ENCODE measurements at places on chromosomes 7 and 10.
A peak's percentile ranks its signal among the peaks of the same experiment; 100 is the strongest.

- DNase-seq: no peak
These were observed 160.9 kb upstream of the NPY start for GRCh38 chr7:24123076-24123475.

DNA sequence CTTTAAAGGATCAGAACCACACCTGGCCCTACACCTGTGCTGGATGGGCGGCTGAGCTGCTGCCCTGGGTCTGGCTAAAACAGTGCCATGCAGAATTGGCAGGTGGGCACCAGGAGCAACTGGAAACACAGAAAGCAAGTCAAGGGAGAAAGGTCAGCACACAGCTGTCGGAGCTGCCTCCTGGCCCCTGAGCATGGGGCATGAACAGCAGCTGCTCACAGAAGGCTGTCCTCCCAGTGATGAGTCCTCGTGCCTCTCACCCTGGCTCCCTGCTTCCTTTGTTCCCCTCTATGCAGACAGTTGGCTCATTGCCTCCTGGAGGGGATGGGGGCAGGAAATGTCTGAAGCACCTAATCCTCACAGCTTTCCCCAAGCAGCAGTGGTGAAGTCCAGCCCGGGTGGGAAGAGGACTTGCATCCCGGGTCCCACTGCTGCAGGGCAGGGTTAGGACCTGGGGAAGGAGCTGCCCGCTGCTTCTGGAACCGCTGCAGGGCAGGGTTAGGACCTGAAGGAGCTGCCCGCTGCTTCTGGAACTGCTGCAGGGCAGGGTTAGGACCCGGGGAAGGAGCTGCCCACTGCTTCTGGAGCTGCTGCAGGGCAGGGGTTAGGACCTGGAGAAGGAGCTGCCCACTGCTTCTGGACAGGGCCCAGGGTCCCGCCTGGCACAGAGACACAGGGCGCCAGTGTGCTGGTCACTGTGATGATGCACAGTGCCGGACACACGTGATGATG lies 37.3 kb downstream of the VIPR2 start:
- DNase-seq: no peak

- no peak for DNase-seq
These were observed 7.9 kb downstream of the NUB1 start for GRCh38 chr7:151349507-151349853.

DNA sequence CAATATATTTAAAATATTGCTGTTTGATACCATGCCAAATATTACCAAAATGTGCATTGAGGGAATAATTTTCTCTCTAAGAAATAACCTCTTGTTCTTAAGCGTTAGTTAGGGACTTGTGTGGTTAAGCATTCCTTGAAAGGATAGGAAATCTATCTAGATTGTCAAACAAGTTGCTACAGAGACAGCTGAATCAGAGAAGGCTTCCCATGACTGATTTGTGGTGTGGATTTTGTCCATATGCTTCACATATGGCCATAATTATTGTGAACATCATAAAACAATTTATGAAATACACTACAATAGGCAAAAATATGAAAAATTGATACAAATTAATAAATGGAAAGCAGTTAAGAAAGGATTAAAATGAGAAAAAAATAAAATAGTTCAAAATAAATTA lies 96.3 kb downstream of the GNAT3 start:
- no peak for DNase-seq

GRCh38 chr10:117610321-117610720 lies 67.8 kb downstream of the EMX2 start:
- DNase-seq: no peak

DNA sequence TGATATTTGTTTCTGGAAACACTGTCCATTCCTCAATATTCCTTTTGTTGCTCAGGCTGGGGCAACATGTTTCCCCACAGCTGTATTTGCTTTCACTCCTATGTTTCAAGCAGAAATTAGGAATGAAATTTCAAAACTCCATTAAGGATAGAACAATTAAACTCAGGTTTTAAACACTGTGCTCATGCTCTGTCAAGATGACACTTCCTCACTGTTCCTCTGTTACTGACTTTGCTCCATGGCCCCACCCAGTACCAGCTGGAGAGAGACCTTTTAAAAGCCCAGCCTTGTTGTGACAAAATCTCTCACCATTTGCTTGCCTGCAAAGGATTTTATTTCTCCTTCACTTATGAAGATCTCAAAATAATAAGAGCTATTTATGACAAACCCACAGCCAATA lies 197.4 kb downstream of the ELMO1 start:
- no peak for DNase-seq

DNA sequence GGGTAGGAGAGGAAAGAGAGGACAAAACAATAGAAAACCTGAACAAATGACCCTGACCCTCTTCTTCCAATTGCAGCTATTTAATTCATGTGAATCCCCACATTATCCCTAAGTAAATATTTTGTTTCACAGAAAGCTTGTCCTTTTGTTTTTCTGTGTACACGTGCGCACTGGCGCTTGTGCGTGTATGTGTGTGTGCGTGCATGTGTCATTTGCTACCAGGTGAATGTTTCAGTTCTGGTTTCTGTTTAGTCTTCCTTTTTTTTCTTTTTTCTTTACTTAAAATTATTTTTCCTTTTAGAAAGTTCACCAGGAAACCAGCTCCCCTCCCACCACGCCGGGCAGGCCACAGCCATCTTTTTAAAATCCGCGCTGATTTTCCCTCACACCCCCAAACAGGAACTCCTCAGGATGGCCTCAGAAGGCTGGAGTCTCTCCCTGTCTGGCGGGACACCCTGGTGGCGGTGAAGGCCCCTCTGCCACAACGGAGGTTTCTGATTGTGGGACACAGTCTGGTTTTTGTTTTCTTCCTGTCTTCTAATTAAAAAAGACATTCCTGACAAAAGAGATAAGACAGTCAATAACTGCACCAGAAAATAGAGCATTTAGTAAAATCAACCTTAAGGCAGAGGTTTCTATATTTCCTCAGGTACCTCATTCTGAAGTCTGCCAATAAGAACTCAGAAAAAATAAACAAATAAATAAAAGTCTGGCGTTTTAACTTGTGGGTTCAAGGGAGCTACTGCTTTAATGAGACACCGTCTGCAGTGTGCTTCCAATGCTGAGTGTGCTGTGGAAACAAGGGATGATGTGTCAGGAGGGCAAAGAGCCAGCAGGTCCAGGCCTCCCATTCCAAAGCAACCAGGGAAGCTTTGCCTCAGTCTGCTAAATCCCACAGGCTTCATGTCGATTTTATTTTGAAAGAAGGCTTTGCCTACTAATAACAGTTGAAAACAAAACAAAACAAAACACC lies 17.4 kb downstream of the IRF5 start:
- no peak for DNase-seq

DNA sequence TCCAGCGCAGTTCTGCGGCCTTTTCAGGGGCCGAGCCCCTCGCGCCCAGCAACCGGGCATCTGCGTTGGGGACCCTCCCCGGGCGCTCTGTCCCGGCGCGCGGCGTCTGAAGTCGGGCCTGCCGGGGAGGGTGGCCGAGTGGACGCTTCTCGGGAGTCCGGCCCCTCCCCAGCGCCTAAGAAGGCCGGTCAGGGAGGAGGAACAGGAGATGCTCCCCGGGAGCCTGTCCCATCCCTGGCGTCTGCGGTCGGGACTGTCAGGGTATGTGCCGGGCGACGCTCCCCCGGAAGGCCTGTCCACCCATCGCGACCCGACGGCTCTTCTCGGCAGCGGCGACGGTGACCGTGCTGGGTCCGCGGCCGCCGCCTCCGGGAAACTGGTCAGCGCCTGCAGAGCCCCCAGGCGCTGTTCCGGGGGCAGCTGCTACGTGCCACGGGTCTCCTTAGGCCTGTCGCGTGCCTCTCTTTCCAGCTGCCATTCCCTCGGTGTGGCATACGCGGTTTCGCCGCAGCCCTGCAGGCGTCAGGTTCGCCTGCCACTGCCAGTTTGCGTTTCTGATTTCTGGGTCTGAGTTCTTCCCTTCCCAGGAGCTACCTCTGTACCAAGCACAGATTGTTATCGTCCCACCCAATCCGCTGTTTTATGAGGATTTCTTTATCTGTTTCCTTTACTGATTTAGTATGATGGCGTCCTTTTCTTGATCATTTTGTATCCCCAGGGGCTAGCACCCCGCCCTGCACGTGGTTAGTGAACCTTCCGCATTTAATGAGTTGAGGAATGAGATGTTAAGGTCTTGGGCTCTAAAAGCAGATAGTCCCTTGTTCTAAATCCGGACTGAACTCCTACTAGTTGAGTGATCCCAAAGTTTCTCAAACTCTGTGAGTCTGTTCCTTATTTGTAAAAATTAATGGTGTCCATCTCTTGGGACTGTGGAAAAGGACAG lies 782 bp downstream of the IFIT5 start:
- DNase-seq: no peak

DNA sequence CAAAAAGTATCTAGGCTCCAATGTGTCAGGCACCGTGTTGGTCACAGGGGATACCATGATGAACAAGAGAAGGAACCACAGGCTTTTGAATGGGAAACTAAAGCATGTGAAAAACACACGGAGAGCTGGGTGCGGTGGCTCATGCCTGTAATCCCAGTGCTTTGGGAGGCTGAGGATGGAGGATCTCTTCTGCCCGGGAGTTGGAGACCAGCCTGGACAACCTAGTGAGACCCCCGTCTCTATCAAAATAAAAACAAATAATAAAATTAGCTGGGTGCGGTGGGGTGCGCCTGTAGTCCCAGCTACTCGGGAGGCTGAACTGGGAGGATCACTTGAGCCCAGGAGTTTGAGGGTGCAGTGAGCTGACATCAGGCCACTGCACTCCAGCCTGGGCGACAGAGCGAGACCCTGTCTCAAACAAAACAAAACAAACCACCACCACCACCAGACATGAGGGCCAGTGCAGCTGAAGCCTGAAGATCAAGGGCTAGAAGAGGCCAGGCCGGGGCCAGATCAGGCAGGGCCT lies 611 bp upstream of the COPS6 start:
- DNase-seq: no peak

DNA sequence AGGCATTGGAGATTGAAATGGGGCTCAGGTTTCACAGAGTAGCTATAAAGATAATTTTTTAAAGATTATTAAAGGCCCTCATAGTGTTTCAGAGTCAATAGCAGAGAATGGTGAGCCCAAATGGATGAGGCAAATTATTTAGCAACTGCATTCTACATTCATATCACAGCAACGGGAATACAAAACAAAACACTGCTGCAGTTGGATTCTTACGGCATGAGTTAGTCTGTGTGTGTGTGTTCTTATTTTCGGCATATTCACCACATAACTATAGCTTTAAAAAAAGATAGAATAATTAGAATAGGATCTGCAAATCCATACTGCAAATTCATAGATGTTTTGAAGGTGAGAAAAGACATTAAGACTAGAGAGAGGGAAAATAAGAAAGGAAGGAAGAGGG lies 66.0 kb downstream of the SUGCT start:
- no peak for DNase-seq

GRCh38 chr10:31071232-31072005 lies 39.8 kb upstream of the ZNF438 start:
- DNase-seq: no peak

DNA sequence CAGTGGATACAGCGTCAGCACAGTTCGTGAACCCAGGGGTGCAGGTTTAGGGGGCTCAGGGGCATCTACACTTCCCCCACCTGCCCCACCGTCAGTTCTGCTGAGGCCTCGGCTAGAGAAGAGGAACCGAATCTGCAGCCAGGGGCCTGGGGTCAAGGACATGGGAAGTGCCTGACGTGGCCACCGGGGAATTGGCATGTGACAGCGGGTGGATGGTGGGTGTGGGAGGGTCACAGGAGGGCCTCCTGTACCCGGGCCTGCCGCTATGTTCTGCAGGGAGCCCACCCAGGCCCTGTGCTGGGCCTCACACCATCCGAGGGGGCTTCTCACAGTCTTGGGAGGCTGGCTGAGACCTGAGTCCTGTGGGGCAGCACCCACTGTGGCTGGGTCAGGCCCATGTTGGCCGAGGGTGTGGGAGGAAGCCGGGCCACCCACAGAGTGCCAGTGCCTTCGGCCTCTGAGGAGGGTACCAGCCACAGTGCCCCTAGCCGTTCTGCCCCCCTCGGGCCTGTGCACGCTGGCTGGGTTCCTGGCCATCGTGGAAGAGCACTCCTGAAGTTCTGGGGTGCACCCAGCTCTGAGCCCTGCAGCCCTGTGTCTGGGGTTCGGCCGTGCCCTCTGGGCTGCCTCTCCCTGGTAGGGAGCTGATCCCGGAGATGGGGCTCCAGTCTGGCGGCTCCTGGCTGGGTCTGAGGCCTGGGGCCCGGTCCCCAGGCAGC lies 5.9 kb downstream of the TTYH3 start:
- DNase-seq: no peak

GRCh38 chr7:47739301-47739875 lies 157.5 kb upstream of the TNS3 start:
- DNase-seq: no peak

DNA sequence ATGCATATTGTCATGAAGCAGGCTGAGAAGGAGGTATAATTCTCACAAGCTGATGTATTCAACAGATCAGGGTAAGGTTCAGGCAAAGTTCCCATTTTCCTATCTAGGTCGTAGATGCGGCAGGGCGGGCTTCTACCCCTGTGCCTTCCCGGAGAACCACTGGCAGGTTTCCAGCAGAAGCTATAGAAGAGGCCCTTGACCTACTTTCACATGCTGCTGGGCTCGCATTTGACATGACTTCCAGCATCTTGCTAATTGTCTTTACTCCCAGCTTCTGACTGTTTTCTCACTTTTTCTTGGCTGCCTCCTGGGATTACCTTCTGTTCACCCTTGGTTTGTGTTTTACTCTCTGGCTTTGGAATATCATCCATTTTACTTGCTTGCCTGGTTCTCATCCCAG lies 32.6 kb upstream of the ORC5 start:
- DNase-seq: peak; percentile 18

GRCh38 chr10:132445516-132446194 lies 48.7 kb downstream of the PWWP2B start:
- no peak for DNase-seq

GRCh38 chr10:95789902-95790301 lies 33.9 kb downstream of the ENTPD1 start:
- DNase-seq: no peak

GRCh38 chr7:155237297-155237696 lies 60.4 kb upstream of the INSIG1 start:
- DNase-seq: no peak

DNA sequence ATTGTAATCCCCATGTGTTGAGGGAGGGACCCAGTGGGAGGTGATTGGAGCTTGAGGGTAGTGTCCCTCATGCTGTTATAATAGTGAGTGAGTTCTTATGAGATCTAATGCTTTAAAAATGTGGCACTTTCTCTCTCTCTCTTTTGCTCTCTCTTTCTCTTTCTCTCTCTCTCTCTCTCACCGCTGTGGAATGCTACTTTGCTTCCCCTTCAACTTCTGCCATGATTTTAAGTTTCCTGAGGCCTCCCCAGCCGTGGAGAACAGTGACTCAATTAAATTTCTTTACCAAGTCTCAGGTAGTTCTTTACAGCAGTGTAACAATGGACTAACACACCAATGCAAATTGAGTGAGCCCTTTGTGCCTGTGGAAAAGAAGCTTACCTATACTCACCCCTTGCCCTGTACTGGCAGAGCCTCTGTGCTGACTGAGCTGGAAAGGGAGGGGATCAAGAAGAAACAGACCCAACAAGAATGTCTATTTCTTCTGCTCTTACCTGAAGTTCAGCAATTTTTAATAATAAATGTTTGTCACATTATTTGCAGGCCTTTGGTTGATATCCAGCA lies 642.5 kb upstream of the KCND2 start:
- no peak for DNase-seq
